ENCODE measurements at places on chromosomes 2 and 18.

DNA sequence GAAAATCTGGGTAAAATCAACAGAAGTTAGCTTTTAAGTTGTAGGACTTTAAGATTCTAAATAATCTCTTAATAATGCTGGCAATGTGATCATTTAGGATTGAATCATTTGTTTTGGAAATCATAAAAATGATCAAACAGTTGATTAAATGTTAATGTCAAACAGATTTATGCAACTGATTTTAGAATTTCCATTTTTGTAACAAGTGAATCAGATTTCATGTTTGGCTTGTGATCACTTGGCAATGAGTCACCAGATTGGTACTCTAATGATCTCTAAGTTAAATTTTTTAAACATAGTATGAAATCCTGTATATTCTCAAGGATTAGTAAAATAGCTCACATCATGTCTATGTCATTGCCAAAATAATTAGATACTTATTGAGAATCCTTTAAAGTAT, 50.1 kb upstream of the UNC80 start:
- no peak for DNase-seq

DNA sequence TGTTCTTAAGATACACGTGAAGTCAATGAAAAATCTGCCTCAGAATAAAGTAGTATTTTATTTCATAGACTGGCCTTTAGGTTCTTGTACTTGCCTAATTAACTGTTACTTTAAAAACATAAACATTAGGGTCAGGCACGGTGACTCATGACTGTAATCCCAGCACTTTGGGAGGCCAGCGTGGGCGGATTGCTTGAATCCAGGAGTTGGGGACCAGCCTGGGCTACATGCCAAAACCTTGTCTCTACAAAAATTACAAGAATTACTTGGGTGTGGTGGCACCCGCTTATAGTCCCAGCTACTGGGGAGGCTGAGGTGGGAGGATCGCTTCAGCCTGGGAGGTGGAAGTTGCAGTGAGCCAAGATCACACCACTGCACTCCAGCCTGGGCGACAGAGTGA, 16.0 kb upstream of the SNORC start:
- DNase-seq, result no peak

GRCh38 chr18:78612801-78613200, 366.8 kb upstream of the SALL3 start:
- no peak for DNase-seq

- DNase-seq, result no peak
These were observed 87.3 kb upstream of the CCDC141 start for GRCh38 chr2:179137200-179137759.

DNA sequence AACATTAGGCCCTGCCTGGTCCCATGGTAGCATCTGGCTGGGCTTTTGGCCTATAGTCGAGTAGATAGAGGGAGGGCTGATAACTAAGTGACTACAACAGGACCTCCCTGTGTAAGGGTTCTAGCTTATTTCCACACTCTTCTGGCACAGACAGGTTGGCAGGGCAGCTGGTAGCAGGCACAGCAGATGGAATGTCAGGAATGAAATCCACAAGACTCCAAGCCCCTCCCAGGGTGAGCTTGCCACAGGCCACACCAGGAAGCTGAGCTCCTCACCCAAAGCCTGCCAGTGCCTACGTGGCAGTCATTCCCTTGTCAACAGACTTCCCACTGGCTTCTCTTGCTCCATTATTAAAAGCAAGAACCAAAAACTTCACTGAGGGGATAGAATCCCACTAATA, 20.7 kb upstream of the C1QL2 start:
- DNase-seq, result no peak

GRCh38 chr2:69119104-69119894, 106.3 kb downstream of the ANTXR1 start:
- DNase-seq, result no peak

GRCh38 chr18:47871288-47871687, 59.2 kb downstream of the SMAD2 start:
- no peak for DNase-seq

DNA sequence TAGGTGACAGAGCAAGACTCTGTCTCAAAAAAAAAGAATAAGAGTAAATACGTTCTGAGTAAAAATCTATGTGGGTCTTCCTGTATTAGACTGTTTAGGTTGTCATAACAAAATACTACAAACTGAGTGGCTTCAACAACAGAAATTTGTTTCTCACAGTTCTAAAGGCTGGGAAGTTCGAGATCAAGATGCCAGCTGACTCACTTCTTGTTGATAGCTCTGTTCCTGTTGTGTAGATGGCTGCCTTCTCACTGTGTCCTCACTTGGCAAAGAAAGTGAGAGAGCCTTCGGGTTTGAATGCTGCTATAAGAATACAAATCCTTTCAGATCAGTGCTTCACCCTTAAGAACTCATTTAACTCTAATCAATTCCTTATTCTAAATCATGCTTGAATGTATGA, 430.0 kb upstream of the VWC2L start:
- DNase-seq, result no peak

DNA sequence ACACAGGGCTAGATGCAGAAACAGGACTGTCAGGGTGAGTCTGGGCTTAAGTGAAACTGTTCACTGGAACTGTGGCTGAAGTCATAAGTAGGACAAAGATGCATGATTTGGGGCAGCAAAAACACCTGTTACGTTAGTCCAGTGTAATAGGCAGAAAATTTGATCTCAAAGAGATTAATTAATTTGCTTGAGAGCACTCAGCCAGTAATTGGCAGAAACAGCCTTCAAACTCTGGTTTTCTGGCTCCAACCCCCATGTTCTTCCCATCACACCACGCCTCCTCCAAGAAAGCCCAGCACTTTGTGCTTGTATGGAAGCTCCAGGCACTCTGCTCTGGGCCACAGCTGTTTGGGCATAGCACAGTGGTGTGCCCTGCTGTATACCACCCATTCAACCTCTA, 54.0 kb downstream of the CNTNAP5 start:
- DNase-seq, result no peak

GRCh38 chr18:21680161-21680560, 24.4 kb downstream of the ABHD3 start:
- DNase-seq, result no peak

GRCh38 chr2:189580658-189581353, at the start of gene SLC40A1:
TSS of gene SLC40A1 (minus strand) at chr2:189580786. CDS start at chr2:189580460, 326 bp downstream.
- DNase-seq, result no peak

DNA sequence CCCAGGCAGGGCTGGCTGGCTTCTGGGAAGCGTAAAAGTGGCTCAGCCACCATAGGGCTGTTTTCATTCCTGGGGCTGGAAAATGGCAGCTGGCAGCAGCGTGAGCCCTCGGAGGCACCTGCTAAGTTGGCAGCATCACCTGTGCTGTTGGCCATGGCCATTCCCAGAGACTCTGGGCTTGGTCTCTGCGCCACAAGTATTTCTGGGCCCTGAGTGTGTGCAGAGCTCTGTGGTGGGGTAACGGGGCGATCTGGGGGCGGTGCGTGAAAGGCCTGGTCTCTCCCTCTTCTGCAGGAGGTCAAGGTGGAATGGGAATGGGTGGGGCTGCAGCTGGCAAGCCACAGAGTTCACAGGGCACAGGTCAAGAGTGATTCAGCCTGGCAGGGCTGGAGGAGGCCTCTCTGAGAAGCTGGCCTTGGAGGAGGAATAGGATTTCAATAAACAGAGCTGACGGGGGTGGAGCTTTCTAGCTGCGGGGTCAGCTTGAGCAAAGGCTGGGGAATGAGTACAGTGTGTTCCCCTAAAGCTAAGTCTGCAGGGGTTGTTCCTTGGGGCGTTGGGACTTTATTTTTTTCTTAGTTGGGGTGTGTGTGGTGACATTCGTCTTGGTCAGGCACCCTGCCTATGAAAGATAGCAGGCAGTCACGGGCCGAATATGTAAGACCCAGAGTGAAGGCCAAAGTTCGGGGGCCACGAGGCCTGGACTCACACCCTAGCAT, 10.3 kb upstream of the NTSR2 start:
- DNase-seq, result no peak

- DNase-seq, result no peak
These were observed 97.9 kb upstream of the GPR45 start for GRCh38 chr2:105143467-105144151.

- no peak for DNase-seq
These were observed 47.5 kb upstream of the TXNDC2 start for GRCh38 chr18:9838144-9838877.

DNA sequence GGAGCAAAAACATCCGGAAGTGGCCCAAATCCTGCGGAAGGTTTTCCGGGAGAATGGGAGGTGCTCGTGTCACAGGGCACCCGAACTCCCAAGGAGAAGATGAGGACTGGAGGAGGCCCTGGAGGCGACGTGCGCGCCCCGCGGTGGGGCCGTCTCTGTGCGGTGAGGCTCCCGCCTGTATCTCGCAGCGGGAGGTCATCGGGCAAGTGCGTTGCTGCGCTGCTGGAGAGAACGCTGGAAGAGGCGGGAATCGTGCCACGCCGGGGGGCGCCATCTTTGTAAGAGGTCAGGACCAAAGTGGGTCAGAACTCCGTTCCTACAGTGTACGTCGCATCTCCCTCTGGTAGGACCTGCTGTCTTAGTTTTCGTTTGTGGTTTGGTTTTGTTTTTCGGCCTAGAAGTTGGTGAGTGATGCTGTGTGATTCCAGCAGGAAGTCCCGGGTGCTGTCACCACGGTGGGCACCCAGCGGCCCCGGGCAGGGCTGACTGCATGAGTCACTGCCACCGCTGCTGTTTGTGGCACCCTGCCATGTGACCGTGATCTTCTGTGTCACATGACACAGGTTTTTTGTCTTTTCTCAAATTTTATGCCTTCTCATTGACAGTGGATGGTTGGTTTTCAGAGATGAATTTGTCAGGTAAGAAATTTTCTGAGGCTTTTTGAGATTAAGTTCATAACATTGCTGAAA, 21.5 kb upstream of the ATP9B start:
- no peak for DNase-seq

GRCh38 chr18:11336241-11336640, 186.9 kb upstream of the PIEZO2 start:
- DNase-seq, result no peak

DNA sequence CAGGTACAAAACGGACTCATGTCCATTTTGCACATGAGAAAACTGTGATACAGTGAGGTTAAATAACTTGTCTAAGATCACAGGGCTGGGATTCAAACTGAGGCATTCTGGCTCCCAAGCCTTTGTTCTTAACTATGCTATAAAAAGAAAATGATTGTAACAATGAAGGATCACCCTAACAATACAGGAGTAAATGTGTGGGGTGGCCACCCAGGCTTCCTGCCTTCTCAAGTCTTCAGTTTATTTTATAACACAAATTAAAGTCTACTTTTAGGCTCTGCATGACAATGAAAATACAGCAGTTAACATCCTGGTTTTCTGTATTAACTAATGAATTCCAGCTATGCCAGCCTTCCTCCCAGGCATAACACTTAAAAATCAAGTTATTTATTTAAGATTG, 7.6 kb downstream of the WDFY1 start:
- DNase-seq, result no peak

DNA sequence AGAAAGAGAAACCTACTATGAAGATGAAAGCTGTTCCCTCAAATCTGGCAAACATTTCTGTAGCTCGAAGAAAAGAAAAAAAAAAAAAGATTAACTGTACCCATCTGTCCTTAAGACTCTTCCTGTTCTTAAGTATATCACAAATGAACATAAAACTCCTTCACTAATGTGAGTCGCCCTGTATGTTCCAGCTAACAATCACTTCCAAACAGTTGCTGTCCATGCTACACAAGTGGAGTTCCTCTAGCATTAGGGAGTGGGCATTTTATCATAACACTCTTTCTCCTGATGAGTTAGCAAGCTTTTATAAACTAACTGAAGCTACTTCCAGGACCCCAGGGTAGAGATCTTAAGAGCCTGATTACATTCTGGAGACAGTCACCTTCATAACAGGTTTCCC, 5.8 kb downstream of the CUL3 start:
- no peak for DNase-seq

DNA sequence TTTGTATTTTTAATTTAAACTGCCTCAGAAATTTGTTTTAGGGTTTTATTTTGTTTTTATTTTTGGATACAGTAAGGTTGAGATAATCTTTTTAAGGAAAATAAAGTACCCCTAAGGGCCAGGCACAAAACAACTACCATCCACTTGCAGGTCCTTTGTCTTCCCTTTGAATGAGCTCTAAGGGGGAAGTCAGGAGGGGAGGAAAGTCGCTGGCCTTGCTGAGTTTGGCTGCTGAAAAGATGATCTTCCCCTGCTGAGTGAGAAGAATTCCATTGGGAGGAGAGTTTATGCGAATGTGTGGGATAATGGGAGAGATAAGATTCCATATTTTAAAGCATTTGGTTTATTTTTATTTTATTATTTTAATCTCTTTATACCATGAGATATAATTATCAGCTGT, 100.7 kb downstream of the ARHGAP15 start:
- DNase-seq, result no peak

DNA sequence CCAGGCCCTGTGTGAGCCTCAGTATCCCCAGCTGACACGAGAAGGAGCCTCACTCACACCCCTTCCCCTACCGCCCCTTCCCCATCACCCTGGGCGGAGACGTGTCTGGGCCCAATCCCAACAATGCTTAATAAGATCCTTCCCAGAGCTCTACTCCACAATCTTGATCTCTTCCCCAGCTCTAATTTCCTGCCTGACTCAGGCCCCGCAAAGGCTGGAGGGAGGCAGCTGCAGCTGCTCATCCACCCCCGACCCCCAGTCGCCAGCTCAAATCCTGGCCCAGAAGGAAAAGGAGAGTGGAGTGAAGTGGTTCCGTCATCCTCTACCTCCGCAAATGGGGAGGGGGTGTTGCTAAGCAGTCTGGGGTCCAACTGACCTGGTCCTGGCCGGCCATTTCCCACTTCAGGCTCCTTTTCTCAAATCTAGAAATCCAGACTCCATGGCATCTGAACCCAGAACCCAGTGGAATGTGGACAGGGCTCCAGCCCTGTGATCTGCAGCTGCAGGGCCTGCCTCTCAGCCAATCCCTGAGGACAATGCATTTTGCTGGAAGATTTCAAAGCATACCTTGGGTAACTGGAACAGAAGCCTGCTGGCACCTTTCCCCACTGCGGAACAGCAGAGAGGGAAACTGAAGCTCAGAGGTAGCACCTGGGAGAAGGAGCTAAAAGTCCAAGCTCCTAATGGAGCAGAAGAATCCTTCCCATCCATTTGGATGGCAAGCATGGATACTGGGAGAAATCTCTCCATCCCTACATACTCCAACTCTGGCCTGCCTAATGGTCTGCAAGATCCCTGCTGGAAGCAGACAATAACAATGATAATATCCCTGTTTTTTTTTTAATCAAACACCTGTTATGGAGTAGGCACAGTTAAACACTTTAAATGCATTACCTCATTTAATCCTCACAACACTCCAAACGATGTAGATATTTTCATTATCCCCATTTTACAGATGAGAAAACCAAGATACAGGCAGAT, 5.6 kb upstream of the TNS1 start:
- DNase-seq, result no peak

- no peak for DNase-seq
These were observed 16.6 kb downstream of the CNDP1 start for GRCh38 chr18:74550886-74551285.

- DNase-seq, result no peak
These were observed 36.4 kb downstream of the PTRHD1 start for GRCh38 chr2:24756789-24757188.

GRCh38 chr2:168758970-168759820, 43.2 kb upstream of the NOSTRIN start:
- DNase-seq, result no peak

DNA sequence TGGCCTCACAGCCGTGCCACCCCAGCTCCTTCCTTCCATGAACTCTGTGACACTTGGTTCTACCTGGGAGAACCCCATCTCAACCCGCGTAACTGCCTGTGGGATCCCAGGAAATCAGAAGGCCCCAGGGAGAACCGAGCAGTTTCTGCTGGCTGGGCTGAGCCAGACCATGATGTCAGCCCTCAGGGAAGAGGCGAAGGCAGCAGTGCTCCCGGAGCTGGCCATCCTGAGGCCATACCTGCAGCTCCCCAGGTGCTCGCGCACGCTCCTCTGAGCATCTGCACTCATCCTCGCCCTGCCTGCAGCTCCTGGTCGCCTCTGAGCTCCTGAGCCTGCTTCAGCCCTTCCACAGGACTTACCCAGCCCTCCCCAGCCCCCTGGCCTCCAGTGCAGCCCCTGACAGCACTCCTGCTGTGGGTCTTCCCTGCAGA, 186.1 kb downstream of the SEPTIN10 start:
- no peak for DNase-seq

Measured in Panc1 (cell line).